ENCODE measurements at places on chromosomes 6 and 20. TPM values are rescaled to one million over a fixed set of nuclear protein-coding genes. Genes with fewer than 3 reads are reported as not detected.

GGTLC1 gene
- not detected for total RNA-seq

PSMB1 gene
- total RNA-seq, result 127 TPM

STX11 gene
- total RNA-seq, result 0.49 TPM

OR2J3 gene
- total RNA-seq, result not detected

PCED1A gene
- 17.2 TPM for total RNA-seq

ZBTB12 gene
- total RNA-seq, result 21.9 TPM

PTGIS gene
- total RNA-seq, result 4.9 TPM

TMEM200A gene
- 16.5 TPM for total RNA-seq

SLPI gene
- not detected for total RNA-seq

ZC3H12D gene
- 0.74 TPM for total RNA-seq

SLC32A1 gene
- 5.9 TPM for total RNA-seq

KIFC1 gene
- 1.7 TPM for total RNA-seq

MTFR2 gene
- total RNA-seq, result 0.25 TPM

DACT2 gene
- total RNA-seq, result 1.7 TPM

GHRH gene
- total RNA-seq, result not detected

STMN3 gene
- 102 TPM for total RNA-seq

MKKS gene
- 17.5 TPM for total RNA-seq

YWHAB gene
- 138 TPM for total RNA-seq

C6orf141 gene
- total RNA-seq, result 0.74 TPM

PAK5 gene
- total RNA-seq, result 36.1 TPM

C20orf144 gene
- not detected for total RNA-seq

SCUBE3 gene
- 1.7 TPM for total RNA-seq
